AG09319 (cell line): ENCODE measurements at places on chromosomes 3 and 15.

DNA sequence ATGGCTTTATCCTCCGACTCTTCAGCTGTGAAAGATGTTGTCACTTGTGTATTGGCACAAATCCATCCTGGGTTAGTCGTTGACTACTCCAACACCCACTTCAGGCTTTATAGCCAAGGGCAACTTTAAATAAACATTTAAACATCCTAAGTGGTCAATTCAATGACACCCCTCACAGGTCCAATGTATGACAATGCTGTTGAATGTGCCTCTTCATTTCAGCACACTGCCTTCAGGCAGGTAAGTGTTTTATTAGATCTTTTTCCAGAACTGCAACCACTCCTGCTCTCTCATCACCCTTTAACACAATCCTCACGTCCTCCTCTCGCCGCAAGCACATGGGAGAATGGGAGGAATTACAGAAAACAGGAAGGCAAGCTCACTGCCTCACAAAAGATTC is 30.3 kb downstream of the IL12A start:
- no peak for DNase-seq

DNA sequence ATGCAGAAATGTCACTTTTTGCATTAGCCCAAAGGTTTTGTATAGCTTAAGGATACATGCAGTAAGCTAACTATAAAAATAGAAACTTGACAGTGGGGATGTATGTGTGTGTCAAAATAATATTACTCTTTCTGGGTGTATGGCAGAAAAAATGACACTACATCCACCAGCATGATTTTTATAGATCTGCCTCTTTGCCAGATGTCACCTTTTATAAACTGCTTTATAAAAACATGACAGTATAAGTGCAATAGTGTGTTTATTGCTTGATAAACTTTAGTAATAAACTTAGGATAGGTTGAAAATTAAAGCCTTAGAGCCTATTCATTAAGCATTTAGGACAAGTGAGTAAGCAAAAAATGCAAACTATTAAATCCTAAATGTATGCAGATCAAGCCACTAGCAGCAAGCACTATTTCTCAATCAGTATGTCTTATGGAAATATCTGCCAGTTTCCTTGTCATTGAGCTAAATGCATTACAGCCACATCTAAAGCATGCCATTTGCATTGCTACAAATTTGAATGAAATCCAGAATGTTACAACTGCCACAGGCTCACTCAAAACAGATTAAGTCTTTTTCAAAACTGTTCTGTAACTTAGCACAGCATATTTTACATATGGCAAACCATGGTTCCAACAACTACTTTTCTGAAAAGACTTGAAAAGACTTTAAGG is 935.0 kb downstream of the FHIT start:
- DNase-seq = no peak

DNA sequence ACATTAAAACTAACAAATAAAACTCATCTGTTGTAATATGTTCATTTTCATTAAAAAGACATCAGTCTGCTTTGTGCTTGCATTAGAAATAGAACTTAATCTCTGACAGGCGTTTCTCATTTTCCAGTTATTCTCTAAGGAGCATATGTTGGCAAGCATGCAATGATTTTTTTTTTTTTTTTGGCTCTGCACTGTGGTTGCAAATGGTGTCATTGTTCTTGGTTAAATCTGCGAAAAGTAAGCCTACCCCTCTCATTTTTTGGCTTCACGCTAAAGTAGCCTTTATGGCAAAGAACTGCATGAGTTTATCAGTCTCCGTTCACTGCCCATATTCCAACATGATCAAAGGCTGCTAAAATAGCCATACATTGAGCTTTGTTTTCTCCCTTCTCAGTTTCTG is 403.2 kb downstream of the MECOM start:
- no peak for DNase-seq

DNA sequence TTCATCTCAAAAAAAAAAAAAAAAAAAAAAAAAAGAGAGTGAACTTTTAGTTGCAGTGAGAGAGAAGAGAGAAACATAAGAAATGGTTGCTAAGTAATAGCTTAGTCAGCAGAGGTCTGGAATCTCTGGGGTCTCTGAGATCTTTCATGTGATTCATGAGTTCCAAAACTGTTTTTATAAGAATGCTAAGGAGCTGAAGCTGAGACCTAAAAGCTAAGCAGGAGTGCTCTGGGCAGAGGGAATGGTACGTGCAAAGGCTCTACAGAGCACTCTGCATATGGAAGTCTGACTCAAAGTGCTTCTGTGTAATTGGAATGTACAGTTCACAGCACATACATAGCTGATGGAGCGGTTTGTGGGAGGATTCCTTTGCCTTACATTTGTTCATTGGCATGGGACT is 66.3 kb upstream of the LRIG1 start:
- no peak for DNase-seq

GRCh38 chr15:25793354-25794050 is 69.6 kb downstream of the ATP10A start:
- no peak for DNase-seq

DNA sequence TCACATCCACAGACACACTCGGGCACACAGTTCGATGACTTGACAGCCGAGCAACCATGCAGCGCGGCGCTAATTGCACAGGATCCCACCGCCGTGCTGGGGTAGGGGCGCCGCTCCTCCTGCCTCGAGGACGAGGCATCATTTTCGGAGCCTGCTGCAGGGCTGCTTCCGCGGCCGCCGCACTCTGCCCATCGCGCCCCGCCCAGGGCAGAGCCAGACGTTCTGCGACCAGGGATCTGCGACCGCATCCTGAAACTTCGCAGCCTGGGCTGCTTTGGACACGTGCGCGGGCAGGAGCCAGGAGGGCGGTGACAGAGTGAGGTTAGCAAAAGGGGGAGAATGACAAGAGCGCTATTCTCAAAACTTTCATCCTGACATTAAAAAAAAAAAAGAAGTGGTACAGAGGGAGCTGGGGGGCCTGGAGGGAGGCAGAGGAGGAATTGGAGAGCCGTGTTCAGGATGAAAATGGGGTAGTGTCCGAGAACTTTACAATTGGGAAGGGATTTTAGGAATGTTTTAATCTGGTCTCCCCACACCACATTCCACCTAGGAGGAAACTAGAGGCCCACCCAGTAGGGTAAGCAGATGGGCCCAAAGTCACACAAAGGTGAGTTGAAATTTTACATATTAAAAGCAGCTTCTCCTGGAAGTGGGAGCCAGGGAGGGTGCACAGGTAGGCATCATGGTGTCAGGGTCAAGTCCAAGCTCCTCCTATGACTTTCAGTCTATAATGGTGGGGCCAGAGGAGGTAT is 15.9 kb downstream of the IGDCC3 start:
- DNase-seq = no peak

DNA sequence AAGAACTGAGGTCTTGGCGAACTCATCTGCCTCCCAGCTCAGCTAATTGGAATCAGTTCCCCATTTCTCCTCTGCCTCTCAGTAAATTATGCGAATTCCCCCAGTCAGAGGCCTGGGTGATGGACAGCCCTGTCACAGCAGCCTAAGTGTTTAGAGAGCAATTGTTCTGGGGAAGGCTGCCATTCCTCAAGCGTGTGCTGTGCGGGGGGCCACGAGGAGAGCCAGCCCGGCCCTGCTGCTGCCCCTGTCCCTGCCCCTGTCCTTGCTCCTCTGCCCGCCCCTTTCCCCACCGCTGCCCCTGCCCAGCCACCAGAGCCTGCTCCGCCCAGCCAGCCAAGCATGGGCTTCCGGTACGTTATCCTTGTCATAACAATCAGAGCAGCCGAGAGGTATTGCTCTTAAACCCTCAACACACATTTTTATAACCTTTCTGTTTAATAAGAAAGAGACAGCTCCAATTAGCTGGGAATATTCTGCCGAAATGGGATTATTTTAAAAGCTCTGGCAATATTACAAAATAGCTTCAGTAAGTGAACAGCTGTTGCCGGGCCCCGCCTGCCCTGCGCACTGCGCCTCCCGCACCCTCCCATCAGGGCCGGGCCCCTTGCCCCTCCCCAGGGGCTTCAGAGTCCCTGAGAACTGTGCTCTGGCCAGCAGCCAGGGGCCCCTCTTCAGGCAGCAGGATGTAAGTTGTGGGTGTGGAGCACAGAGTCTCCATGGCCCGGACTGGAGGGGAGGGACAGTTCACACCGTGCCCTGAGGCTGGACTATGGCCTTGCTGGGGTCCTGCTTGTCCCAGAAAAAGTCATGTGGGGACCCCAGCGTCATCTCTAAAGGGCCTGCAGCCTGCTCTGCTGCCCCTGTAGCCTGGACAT is 12.4 kb upstream of the CACNA2D2 start:
- DNase-seq = no peak

GRCh38 chr15:51904421-51904820 is 67.2 kb downstream of the LEO1 start:
- no peak for DNase-seq

GRCh38 chr3:172581757-172582166 is 58.5 kb upstream of the TNFSF10 start:
- no peak for DNase-seq

DNA sequence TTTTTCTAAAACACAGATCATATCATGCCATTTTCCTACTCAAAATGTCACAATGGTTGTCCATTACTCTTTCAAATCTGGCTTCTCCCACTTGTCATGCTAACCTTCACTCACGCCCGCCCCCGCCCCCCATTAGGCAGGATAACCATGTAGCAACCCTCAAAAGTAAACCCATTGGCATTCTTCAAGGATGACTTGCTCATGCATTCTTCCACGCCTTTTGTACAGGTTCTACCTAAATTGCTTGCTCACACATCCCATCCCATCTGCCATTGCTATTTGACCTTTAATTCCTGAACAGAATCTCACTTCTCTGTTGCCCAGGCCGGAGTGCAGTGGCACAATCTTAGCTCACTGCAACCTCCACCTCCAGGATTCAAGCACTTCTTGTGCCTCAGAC is 389.3 kb downstream of the MCTP2 start:
- DNase-seq = no peak

GRCh38 chr15:39493424-39494067 is 87.3 kb upstream of the THBS1 start:
- no peak for DNase-seq

DNA sequence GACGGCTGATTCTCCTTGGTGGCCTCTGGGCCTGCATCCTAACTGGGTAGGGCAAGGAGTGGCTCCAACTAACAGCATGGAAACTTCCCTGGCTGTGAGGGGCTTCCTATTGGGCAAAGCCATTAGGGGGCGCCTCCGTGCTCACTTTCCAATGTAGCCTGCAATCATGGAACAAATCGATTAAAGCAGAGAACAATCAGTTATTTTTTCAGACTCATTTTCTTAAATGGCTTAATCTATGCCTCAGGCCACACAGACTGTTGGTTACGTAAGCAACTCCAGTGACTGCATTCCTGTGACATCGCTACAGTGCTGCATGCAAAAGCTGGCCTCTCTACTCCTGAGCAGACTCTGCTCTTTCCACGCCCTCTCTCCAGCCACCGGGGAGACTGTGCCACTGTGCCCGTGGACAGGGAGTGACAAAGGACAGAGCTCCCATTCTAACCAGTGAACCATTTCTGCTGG is 278.9 kb downstream of the KLF13 start:
- no peak for DNase-seq

- no peak for DNase-seq
Measured at GRCh38 chr3:173138026-173138425, 3.0 kb downstream of the SPATA16 start.

DNA sequence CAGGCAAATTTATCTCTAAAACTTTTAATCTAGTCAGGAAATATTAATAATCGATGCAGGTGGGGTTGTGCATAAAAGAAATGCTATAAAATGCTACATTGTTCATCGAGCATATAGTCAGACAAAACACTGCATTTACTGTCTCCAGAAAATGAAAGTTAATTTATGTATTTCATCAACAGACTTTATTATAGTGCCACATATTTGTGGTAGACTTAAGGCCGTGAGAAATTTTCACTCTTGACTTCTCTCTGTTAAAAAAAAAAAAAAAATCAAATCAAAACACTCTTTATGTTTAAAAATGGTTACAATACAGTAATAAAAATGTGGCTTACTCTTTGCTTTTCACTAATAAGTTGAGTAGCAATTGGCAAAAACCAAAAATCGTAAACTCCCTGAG is 67.4 kb downstream of the RBMS3 start:
- DNase-seq = no peak

GRCh38 chr15:31272558-31273257 is 53.9 kb upstream of the KLF13 start:
- no peak for DNase-seq

GRCh38 chr3:109835958-109836357 is 498.6 kb upstream of the DPPA4 start:
- DNase-seq = no peak

- no peak for DNase-seq
Measured at GRCh38 chr3:37745921-37746320, 115.8 kb upstream of the CTDSPL start.

- peak; percentile 67 for DNase-seq
Measured at GRCh38 chr3:170726976-170727661, 141.2 kb upstream of the SLC7A14 start.

- peak; percentile 5 for DNase-seq
Measured at GRCh38 chr15:73851689-73852088, 21.7 kb upstream of the TBC1D21 start.

GRCh38 chr3:106049821-106050220 is 181.0 kb upstream of the CBLB start:
- DNase-seq = no peak

GRCh38 chr3:151946606-151947005 is 73.2 kb downstream of the SUCNR1 start:
- no peak for DNase-seq

- no peak for DNase-seq
Measured at GRCh38 chr15:56923174-56923591, 4.7 kb downstream of the TCF12 start.

- DNase-seq = no peak
Measured at GRCh38 chr3:197285557-197285956, 12.9 kb downstream of the DLG1 start.

- no peak for DNase-seq
Measured at GRCh38 chr15:28919679-28920655, 34.2 kb downstream of the APBA2 start.

DNA sequence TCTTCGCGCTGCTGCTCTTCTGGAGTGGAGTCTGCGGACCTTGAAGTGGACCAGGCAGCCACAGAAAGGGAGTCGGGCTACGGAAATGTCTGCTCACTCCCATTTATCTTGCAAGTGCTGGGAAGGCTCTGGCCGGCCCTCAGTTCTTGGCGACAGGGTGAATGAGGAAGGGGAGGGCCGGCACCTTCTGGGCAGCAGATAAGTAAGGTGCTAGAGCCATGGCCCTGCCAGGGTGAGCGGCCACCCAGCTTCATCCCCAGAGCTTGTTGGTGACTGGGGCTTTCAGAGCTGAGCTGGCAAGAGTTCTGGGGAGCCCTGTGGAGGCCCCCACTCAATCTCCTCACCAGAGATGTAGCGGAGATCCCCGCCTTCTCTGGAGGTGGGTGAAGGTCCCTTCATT is 103.5 kb downstream of the ASB7 start:
- no peak for DNase-seq

DNA sequence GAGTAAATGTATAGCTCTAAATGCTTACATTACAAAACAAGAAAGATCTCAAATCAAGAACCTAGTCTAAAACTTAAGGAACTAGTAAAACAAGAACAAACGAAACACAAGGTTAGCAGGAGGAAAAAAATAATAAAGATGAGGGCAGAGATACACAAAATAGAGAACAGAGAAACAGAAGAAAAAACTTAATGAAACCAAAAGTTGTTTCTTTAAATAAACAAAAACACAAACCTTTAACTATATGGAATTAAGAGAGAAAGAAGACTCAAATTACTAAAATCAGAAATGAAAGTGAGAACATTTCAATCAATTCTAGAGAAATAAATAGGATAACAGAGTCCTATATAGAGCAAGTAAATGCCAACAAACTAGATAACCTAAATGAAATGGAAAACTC is 59.6 kb downstream of the DLG1 start:
- DNase-seq = no peak

GRCh38 chr3:180594631-180595558 is 7.1 kb upstream of the TTC14 start:
- DNase-seq = no peak
